ENCODE measurements at places on chromosomes 1 and 21. TPM values are rescaled to one million over a fixed set of nuclear protein-coding genes. Genes with fewer than 3 reads are reported as not detected.

Gene PSEN2
- total RNA-seq = 1.2 TPM

Gene ALPL
- not detected for total RNA-seq

DNA sequence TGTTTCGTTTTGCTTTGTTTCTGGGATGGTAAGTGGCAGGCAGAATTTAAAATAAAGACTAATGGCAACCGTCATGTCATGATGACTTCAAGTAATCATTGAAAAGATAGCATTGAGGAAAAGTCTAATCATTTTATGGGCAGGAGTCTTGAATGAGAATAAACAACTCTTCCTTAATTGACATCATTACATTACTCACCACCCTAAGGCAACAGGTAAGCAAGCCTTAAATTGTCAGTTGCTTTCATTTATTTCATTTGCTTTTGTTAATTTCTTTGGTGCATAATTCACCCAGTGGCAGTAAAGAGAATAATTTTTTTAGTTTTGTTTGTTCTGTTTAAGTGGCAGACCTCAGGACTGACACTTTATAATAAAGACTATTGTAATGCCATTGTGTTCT, 669.0 kb downstream of the RWDD3 start:
- no peak for DNase-seq
- no peaks in the 10 kb centered on the region for H3K36me3 ChIP-seq
- H3K27ac ChIP-seq = no peak overlapping the region
- no peaks in the 10 kb centered on the region for H3K4me1 ChIP-seq
- H3K27me3 ChIP-seq = no peaks in the 10 kb centered on the region

GRCh38 chr21:24781146-24781545, 826.1 kb downstream of the MRPL39 start:
- H3K27me3 ChIP-seq = no peaks in the 10 kb centered on the region
- no peak for DNase-seq
- no peak overlapping the region for H3K27ac ChIP-seq
- H3K4me1 ChIP-seq = no peaks in the 10 kb centered on the region
- no peak overlapping the region for H3K4me3 ChIP-seq

GRCh38 chr1:204293605-204294337, 66.0 kb downstream of the PLEKHA6 start:
- no peak overlapping the region for H3K27ac ChIP-seq
- no peaks in the 10 kb centered on the region for H3K27me3 ChIP-seq
- no peak overlapping the region for H3K4me3 ChIP-seq
- no peak for DNase-seq
- H3K4me1 ChIP-seq = peaks cover 3% of the 10 kb centered on the region

Gene COL6A1
- 8.5 TPM for total RNA-seq

Gene PTPN7
- total RNA-seq = 144 TPM

- no peak overlapping the region for H3K4me3 ChIP-seq
- H3K36me3 ChIP-seq = no peaks in the 10 kb centered on the region
- no peaks in the 10 kb centered on the region for H3K4me1 ChIP-seq
- H3K27ac ChIP-seq = no peak overlapping the region
These were observed 15.9 kb upstream of the NPPB start for GRCh38 chr1:11874624-11875023.
